Activated naive CD4-positive, alpha-beta T cell treated with anti-CD3 and anti-CD28 coated beads for 36 hours (primary cell): ENCODE measurements at places on chromosomes 16 and 17.

GRCh38 chr17:80724775-80725266 lies 180.2 kb downstream of the RPTOR start:
- no peak for DNase-seq

DNA sequence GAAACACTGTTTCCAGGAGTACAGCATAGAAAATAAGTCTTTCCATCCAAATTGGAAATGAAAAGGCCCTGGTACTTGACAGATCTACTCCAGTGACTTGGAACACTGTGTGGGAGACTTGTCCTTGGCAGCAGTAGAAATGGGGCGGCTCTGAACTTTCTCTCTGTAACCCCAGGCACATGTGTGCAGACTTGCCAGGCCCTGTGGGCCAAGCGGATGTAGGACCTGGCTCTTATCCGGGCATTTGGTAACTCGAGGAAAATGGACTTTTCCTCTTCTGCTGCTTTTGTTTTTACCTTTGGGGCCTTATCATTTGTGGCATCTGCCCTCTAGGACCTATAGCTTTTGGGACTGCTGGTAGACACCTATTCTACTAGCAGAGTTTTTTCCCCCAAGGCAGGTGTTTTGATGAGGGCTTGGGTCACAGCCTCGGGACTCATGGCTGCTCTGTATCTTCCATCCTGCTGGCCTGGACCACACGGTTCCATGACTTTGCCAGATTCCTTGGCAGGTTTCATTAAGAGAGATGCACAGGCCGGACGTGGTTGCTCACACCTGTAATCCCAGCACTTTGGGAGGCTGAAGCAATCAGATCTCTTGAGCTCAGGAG lies 43.5 kb downstream of the SMPD3 start:
- no peak for DNase-seq

GRCh38 chr17:69961501-69962145 lies 113.4 kb upstream of the KCNJ16 start:
- no peak for DNase-seq

GRCh38 chr16:87740909-87741424 lies 24.8 kb downstream of the KLHDC4 start:
- DNase-seq: no peak

- DNase-seq: peak; percentile 30
Observed at GRCh38 chr17:81859906-81860755, at the start of gene P4HB. TSS of gene P4HB (minus strand) at chr17:81860535. CDS start at chr17:81860471, 64 bp downstream.

DNA sequence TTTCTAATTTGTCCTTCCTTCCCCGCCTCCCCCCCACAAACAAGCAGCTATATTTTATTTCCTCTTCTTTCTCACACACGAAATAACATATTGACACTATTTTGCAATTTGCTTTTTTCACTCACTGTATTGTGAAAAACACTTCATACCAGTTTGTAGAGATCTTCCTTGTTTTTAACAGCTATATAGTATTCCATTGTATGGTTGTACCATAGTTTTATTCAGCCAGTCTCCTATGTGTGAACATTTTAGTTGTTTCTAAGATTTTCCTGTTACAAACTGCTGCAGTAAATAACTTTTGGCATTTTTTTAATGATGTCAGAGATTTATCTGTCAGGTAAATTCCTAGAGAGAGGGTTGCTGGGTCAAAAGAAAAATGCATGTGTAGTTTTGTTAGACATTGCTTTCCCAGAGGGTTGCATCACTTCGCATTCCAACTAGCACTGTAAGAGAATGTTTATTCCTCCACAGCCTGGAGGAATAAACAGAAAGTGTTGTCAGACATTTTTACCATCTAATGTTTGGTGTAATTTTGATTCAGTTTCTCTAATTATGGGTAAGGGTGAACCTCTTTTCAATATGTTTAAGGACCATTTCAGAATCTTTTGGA lies 101.2 kb downstream of the MRTFB start:
- DNase-seq: no peak

GRCh38 chr16:11131706-11132105 lies 124.3 kb downstream of the SOCS1 start:
- no peak for DNase-seq

- no peak for DNase-seq
Observed at GRCh38 chr17:11601661-11602060, 3.4 kb downstream of the DNAH9 start.

DNA sequence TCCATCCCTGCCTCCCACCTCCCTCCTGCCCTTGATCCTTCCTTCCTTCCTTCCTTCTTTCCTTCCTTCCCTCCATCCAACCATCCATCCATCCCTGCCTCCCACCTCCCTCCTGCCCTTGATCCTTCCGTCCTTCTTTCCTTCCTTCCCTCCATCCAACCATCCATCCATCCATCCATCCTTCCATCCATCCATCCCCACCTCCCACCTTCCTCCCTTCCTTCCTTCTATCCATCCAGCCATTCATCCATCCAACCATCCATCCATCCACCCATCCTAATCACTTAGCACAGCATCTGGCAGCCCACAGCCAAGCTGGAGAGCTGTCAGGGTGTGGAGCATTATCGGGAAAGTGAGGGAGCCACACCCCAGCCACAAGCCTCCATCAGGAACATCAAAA lies 54.5 kb downstream of the TK2 start:
- no peak for DNase-seq
